CD4-positive, alpha-beta T cell treated with Interferon alpha-2 for 1 hour (primary cell): ENCODE measurements at places on chromosomes 6 and 20.
A peak's percentile ranks its signal among the peaks of the same experiment; 100 is the strongest.

DNA sequence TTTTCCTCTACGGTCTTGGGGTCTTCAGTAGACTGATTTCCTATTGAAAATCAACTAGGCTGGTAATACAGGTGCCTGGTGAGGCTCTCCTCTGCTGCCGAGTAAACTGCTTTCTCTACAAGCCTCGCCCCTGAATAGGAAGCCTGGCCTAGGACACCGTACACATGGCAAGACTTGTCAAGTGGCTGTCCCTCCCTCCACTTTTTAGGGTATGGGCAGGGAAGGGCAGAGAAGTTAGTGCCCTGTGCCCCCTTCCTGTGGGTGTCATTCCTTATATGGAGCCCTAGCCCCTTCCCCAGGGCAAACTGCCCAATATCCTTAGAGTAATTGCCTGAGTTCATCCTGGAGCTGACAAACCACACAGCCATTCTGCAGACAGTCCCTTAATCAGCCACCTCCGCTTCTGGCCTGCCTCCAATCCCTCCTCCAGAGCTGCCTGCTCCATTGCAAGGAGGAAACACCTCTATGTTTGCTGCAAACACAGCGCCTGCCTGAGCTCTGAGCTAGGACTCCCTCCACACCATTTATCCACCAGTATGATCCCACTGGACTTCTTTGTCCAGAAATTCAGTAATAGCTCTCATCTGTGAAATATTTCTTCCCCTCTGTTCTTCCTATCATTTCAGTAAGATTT lies 93.1 kb downstream of the CHD6 start:
- DNase-seq = no peak

DNA sequence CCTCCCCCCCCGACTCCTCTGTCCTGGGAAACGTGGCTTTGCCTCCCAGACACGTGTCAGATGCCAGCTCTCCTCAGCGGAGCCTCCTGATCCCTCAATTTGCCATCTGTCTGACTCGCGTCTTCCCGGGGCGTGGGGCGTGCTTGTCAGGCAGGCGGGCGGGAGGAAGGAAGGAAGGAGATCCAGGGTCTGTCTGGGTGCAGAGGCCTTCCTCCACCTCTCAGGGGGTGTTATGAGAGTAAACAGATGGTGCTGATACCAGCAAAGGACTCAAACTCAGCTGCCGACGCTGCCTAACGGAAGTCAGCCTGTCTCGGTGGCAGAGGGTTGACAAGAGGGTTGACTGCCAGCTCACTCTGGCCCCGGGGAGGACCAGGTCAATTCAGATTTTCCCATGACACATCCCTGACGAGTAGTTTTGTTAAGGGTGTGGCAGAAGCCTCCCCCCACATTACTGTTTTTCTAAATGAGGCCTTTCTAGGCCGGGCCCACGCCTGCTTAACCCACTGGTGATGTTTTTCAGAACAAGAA lies 17.0 kb downstream of the UQCC2 start:
- peak; percentile 40 for DNase-seq

DNA sequence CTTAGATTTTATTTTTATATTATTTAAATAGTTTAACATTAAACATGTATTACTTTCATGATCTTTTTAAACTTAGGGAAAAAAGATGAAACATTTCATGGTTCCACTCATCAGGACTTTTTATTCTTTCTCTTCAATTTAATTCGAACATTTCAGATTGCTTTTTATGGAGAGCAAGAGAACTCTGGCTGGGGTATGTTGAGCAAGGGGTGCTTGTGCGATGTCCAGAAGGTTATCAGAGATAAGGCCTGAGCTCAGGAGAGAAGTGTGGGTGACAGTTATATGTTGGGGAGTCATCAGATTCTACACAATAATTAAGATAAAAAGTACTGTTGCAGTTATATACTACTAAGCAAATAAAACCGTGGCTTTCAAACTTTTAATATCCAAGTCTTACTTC lies 37.5 kb downstream of the FKBP5 start:
- no peak for DNase-seq

DNA sequence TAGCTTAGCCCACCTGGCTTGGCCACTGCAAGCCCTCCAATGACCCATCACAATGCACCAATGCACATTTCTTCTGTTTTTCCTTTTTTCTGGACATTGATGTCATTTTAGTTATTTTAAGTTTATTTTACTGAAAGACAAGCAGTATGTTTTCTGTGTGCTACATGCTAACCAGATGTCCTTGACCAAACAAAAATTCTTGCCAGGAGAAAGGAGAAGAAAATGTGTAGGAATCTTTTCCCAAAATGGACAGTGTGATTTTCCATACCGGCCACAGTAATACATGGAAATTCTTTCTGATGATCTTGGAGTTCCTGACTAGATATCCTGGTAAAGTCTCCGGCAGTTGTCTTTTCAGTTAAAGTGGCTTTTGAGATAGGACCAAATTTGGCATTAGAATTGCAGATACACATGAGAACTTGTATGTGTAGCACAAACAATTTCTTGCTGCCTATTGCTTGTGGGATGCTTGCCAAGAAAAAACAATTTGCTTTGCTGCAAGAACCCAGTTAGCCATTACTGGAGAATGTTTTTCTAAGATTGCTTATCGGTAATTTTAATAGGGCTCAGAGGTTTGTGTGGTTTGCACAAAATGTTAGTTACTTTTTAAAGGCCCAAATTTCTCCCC lies 696.5 kb upstream of the CITED2 start:
- no peak for DNase-seq

DNA sequence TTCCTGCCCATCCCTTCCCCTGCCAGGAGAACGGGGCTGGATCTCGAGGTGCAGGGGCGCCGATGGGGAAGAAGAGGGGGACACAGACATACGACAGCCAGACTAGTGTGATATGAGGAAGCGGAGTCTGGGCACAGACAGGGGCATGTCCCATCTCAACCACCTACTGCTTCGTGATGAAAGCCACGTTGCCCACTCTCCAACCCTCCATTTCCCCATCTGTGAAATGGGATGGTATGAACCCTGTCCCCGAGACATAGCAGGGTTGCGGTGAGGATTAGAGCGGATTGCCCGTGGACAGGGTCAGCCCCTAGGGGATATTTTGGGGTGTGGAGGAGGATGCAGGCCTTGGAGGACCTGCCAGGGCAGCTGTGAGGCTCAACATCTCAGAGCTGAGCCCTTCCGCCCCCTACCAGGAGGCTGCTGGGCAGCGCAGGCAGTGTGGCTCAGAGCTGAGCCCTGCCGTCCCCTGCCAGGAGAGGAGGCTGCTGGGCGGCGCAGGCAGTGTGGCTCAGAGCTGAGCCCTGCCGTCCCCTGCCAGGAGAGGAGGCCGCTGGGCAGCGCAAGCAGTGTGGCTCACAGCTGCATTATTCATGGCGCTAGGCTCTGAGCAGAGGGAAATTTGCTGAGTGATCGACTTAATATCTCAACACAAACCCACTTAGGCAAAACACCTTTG lies 71.7 kb downstream of the GRM4 start:
- no peak for DNase-seq

DNA sequence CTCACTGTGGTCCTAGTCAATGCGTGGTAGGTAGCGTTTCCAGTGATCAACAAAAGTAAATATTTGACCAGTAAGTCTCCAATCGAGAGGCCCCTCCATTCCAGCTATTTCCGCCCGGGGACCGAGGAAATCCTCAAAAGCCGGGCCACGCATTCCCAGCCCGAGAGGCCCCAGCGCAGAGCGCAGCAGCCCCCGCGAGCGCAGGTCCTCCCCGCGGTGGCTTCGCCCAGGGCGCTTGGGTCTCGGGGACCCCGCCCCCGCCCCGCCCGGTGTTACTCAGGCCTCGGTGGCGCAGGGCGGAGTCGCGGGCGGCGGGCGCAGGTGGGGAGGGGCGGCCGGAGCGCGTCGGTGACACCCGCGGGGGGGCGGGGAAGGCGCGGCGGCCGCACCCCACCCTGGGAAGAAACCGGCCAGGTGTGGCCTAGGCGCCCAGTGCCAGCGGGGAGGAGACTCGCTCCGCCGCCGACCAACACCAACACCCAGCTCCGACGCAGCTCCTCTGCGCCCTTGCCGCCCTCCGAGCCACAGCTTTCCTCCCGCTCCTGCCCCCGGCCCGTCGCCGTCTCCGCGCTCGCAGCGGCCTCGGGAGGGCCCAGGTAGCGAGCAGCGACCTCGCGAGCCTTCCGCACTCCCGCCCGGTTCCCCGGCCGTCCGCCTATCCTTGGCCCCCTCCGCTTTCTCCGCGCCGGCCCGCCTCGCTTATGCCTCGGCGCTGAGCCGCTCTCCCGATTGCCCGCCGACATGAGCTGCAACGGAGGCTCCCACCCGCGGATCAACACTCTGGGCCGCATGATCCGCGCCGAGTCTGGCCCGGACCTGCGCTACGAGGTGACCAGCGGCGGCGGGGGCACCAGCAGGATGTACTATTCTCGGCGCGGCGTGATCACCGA lies at the start of gene DSP:
TSS of gene DSP (plus strand) at position 497 of the 890 bp plus-strand sequence. CDS start at position 742, 245 bp downstream.
- DNase-seq = no peak
